Caco-2 (cell line): ENCODE measurements at places on chromosomes 6 and 20. TPM values are rescaled to one million over a fixed set of nuclear protein-coding genes. Genes with fewer than 3 reads are reported as not detected.

DNA sequence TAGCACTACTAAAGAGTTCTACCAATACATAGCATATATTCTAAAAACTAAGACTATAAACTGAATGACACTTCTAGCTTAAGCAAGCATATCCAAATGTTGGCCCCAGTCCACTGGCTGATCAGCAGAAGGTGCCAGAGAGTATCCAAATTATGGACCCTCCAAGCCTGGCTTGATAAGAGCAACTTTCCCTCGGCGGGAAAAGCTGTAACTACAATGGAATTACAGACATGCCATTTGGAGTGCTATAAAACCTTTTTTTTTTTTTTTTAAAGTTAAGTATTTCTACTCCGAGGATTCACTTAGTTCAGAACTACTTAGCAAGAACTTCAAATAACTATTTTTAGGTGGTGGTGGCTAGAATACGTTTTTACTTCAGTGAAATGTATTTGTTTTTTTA, 94.6 kb downstream of the EPB41L2 start:
- DNase-seq, result no peak

DNA sequence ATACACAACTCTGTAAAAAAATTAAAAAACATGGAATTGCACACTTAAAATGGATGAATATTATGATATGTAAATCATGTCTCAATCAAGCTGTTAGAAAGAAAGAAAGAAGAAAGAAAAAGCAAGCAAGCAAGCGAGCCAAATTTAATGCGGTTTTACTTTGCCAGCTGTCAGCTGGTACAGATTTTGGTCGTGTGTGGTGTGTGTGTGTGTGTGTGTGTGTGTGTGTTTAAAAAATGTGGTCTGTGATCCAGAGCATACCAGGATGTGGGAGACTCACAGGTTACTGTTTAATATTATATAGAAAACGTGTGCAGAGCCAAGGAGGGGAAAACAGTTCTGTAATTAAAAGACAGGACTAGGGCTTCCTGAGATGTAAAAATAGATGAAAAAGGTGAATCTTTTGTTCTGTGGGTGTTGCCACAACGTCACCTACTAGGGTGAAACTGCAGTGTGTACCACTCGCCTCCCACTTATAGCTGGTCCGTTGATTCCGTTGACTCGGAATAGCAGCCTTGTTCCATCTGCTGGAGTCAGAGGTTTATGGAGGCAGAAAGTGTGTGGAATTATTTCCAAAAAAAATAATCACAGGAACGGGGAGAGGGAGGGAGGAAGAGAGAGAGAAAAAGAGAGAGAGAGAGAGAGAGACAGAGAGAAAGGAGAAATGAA, 197.7 kb downstream of the BCAS1 start:
- DNase-seq, result no peak

DNA sequence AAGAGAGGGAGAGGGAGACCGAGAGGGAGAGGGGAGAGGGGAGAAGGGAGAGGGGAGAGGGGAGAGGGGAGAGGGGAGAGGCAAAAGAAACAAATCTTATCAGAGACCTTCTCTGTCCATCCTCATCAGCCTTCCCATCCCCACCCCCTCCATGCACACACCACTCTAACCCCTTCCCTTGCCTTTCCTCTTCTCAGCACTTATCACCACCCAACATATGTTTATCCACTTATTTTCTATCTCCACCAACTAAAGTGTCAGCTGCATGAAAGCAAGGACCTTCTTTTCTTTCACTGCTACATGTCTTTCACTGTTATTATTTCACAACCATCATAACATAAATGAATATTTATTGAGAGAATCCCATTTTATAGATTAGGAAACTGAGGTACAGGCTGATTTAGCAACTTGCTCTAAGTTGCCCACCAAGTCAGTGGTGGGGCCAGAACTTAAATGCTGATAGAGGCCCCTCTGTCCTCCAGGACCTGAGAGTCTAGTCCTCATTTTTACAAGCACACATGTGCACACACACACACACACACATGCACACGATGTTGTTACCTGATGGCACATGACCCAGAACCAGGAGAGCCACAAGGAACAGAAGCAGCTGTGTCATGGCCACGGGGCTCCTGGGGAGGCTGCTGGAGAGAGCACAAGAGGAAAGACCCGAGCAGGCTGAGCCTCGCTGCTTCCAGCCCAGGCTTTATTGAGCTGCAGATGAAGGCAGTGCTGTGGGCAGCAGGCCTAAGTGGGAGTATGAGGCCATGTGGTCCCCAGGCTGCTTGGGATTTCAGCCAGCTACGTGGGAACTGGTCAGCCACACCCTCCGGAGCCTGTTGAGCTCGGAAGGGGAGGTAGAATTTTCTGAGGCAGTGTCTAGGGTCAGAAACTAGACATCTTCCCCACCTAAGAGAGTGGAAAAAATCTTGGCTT, 2.3 kb downstream of the DEFB124 start:
- no peak for DNase-seq

GRCh38 chr6:116385459-116385802, 14.7 kb downstream of the DSE start:
- no peak for DNase-seq

GRCh38 chr6:150929416-150929815, 63.9 kb downstream of the MTHFD1L start:
- DNase-seq, result no peak

DNA sequence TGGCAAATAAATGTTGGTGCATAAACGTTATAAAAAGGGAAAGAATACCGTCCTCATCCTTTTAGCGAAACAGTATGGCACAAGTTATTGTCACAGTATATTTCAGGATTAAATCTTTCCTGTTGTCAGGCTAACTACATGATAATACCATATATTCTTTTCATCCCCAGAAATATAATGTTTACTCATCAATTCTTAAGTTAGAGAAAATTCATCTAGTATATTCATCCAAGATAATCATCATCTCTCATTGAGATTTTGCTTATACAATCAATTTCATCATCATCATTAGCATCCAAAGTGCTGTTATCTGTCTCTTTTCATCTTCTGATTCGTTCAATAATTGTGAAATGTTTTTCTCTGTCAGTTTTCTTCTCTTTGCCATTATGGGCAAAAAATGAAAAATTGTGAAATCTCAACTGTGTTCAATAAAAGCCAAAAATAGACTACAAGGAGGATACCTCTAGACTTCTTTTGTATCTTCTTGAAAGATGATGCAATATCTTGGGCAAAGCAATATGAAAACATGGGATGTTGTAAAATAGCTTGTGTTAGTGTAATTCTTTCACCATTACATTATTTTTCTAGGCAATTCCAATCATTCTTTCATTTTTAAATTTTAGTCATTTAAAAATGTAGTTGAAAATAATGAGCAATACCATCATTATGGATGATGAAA, 2.6 kb downstream of the SPACA1 start:
- no peak for DNase-seq

DNA sequence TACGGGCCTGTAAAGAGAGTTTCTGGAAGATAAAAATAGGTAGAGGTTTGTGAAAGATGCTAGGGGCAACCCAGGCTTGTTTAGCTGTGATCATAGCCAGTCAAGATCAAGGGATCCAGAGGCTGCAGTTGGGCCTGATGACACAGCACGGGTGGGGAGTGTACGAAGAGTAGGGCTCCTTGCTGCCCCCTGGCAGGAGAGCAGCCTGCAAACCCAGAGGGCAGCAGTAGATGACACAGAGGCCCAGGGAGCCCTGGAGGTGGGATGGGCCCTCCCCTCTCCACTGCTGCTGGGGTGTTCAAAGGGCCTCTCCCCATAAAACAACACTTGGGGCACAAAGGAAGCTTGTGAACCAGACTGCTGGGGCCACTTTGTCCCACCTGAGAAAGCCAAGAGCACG, 47.2 kb downstream of the VEGFA start:
- DNase-seq, result peak; percentile 66

DNA sequence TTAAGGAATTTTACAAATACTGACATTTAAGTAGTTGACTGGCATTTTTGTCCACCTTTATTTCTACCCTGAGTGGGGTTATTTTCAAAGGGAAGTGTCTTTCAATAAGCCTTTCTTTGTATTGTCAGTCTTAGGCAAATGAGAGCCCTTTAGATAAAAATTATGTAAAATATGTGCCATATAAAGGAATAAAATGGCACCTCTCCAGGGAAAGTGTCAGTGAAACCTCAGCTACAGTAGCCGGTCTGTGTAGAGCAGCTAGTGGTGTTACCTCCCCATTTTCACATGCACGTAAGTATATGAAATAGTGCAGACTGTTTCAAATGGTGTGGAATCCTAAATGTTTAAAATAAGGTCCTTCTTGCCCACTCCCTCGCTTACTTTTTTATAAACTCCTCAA, 5.0 kb downstream of the FAM217B start:
- DNase-seq, result no peak

- DNase-seq, result no peak
Measured at GRCh38 chr6:111069382-111070104, 17.8 kb upstream of the SLC16A10 start.

GRCh38 chr6:17015551-17016381, 86.1 kb upstream of the STMND1 start:
- DNase-seq, result peak; percentile 10

DNA sequence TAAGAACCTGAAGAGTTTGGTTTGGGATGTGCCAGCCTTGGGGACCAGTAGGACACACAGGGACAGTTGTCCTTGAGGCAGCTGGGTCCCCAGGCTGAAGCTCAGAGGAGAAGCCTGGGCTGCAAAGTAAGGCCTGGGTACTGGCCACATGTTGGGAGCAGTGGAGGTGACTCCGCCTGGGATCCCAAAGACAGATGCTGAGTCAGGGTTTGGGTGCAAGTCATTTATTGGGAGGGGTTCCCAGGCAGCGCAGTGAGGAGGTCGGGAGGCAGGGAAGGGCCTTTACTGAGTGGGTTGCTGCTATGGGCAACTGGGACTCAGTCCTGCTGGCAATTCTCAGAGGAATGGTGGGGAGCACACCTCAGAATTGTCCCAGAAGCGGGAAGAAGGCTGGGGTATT, 12.4 kb downstream of the BPI start:
- no peak for DNase-seq

DNA sequence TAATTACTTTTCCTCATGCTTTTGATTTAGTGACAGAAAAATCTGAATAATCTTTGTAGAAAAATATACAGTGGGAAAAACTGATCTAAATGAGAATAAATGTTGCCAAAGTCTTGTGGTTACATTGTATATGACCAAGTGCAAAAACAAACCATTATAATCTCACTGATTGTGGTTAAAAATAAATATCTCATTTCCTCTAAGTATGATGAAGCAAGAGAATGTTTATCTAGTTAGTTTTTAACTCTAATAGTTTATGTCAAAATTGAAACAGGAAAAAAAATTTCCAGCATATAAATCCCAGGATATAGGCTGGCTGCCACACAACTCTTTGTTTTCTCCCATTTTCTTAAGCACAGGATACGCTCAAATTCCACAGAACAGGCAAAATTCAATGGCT, 392.7 kb upstream of the ID4 start:
- DNase-seq, result no peak

- DNase-seq, result no peak
Measured at GRCh38 chr20:21338291-21338690, 35.2 kb downstream of the XRN2 start.

GRCh38 chr20:53154540-53154939, 182.4 kb downstream of the TSHZ2 start:
- no peak for DNase-seq

- no peak for DNase-seq
Measured at GRCh38 chr6:160069459-160069858, 52.2 kb upstream of the SLC22A1 start.

ABT1 gene
- total RNA-seq, result 15.1 and 17.0 TPM in 2 replicates

CDSN gene
- not detected in 2 replicates for total RNA-seq

CST2 gene
- total RNA-seq, result not detected in 2 replicates

RREB1 gene
- 48.6 and 51.1 TPM in 2 replicates for total RNA-seq

ERVFRD-1 gene
- total RNA-seq, result 0.29 and 0.58 TPM in 2 replicates

TREML1 gene
- not detected in 2 replicates for total RNA-seq

XKR7 gene
- not detected in 2 replicates for total RNA-seq

POU5F1 gene
- total RNA-seq, result not detected in 2 replicates

C20orf96 gene
- 10.3 and 11.5 TPM in 2 replicates for total RNA-seq
